ENCODE measurements at places on chromosomes 1 and 21. TPM values are rescaled to one million over a fixed set of nuclear protein-coding genes. Genes with fewer than 3 reads are reported as not detected.

AQP10 gene
- not detected for total RNA-seq

TNN gene
- 4.1 TPM for total RNA-seq

ADAMTS5 gene
- total RNA-seq, result 0.33 TPM

SERPINC1 gene
- total RNA-seq, result not detected

AIM2 gene
- 29.2 TPM for total RNA-seq

GBP4 gene
- 75.5 TPM for total RNA-seq

PLCH2 gene
- not detected for total RNA-seq

CYP4A11 gene
- not detected for total RNA-seq

SPRR5 gene
- total RNA-seq, result not detected

IL22RA1 gene
- total RNA-seq, result not detected

MPZ gene
- 2.6 TPM for total RNA-seq

RAP1GAP gene
- 0.56 TPM for total RNA-seq

RAB7B gene
- total RNA-seq, result not detected

UBE2U gene
- total RNA-seq, result not detected

Measured in endothelial cell (in vitro differentiated cells).